Stimulated activated CD8-positive, alpha-beta memory T cell treated with anti-CD3 and anti-CD28 coated beads, Interleukin-2, amount 100 ng/mL, for 1 hour (primary cell): ENCODE measurements at places on chromosomes 2 and 18.

DNA sequence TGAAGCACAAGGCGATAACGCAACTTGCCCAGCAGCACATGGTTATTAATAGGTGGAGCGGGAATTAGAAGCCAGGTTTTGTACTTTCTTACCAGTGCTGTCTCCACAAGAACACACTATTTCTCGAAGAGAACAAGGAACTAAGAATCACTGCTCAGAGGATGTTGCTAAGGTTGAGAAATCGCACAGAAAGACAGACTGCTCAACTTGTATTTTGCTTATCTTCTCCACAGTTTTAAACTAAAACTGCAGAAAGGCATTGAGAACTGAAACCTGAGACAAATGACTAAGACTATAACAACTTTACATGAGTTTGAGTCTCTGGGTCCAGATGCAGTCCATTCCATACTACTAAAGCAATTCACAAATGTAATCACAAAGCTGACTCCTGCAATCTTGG, 6.2 kb downstream of the PRKD3 start:
- DNase-seq: no peak

DNA sequence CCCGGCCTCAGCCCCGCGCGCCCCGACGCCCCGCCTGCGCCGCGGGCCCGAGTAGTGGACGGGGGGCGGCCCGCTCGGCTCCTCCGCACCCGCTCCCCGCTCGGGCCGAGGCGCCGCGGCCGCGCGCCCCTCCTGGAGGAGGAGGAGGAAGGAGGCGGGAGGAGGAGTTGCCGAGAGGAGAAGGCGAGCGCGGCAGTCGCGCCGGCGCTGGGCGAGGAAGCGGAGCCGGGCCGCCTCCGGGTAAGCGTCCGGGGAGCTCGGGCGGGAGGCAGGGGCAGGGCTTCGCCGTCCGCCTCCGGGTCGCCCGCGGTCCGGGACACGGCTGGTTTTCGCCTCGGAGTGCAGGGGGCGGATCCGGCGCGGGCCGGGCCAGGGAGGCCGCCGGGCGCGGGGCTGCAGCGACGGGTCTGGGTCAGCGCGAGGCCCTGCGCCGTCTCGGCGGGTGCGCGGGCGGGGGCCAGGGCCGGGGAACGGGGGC, at the start of gene SOCS6:
SOCS6 (plus strand) TSS at position 195 of the 478 bp plus-strand sequence. CDS start 35,624 bp downstream, outside the sequence.
- no peak for DNase-seq

- peak; percentile 8 for DNase-seq
Measured at GRCh38 chr2:43609290-43609918, 13.6 kb upstream of the THADA start.

DNA sequence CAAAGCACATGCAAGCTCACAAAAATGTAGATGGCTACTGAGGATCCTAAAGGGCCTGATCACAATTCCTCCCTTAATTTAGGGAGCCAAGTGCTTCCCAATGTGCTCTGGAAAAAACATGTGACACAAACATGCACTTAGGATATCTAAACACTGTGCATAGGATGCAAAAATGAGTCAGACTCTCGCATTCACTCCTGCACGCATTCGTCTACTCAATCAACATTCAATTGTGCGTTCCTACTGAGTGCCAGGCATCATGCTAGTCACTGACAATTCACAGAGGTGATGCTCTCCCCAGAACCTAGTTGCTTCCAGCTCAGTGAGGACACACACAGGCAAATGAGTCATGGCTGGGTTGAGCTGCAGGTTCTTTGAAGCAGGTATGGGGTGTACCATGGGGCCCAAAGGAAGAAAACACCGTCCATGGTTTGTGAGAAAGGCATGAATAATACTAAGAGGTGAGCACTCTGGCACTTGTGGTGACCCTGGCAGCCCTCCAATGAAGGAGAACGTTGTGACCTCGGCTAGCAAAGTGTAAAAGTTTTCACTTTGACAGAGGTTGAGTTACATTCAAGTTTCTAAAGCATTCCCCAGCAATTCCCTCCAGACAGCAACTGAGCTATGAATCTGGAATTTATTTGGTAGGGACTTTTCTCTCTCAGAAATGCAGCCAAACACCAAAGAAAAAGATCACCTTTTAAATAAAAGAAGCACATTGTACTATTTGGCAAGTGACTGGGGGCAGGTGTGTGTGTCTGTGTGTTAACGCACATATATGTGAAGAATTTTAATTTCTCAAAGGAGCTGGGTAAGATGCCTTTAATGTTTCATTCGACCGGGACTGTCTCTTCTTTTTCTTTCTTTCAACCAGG, 173.3 kb downstream of the ALPK2 start:
- DNase-seq: no peak

- no peak for DNase-seq
Measured at GRCh38 chr2:165952741-165953211, 800 bp downstream of the TTC21B start.

GRCh38 chr2:184598316-184599053, at the start of gene ZNF804A:
Gene ZNF804A (plus strand): TSS chr2:184598529. CDS start chr2:184598960, 431 bp downstream.
- no peak for DNase-seq

DNA sequence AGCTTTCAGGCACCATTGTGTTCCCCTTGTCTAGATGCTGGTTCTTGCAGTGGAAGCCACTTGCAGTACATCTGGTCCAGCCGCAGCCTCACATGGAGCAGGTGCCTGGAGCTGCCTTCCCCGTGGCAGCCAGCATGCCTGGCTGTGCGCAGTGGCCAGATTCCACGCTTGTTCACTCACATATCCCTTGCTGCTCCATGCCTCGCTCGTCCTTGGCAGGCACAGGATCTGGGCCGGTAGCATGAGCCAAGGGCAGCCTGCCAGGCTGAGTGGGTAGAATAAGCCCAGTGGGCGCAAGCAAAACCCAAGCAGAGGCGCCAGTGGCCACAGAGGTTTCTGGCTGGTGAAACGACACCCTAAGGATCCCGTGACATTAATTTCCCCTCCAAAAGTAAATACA, 20.6 kb downstream of the TMX3 start:
- no peak for DNase-seq

DNA sequence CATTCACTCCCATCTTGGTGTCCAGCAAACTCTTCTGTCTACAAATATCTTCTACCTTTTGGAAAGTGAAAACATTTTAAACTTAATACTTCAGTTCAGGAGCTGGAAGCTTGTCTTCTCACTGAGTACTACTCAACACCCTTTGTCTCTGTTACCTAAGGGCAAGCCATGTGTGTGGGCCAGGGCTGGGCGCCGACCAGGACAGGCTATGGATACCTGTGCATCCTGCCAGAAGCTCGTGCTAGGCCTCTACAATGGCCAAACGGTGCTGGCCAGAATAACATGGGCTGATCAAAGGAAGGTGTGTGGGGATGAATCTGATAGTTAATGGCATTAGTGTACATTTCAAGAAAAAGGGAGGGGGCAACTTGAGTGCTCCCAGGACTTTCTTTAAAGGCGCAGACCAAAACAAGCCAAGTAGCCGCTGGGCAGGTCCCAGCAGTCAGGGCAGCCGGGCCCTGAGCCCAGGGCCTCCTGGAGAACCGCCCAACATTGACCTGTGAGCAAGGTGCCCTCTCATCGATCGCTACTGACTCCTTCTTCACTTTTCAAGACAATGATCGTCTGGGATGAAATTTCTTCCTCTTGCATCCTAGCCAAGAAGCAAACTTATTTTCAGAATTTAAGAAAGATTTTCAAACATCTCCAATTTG, 29.0 kb upstream of the ID2 start:
- no peak for DNase-seq

DNA sequence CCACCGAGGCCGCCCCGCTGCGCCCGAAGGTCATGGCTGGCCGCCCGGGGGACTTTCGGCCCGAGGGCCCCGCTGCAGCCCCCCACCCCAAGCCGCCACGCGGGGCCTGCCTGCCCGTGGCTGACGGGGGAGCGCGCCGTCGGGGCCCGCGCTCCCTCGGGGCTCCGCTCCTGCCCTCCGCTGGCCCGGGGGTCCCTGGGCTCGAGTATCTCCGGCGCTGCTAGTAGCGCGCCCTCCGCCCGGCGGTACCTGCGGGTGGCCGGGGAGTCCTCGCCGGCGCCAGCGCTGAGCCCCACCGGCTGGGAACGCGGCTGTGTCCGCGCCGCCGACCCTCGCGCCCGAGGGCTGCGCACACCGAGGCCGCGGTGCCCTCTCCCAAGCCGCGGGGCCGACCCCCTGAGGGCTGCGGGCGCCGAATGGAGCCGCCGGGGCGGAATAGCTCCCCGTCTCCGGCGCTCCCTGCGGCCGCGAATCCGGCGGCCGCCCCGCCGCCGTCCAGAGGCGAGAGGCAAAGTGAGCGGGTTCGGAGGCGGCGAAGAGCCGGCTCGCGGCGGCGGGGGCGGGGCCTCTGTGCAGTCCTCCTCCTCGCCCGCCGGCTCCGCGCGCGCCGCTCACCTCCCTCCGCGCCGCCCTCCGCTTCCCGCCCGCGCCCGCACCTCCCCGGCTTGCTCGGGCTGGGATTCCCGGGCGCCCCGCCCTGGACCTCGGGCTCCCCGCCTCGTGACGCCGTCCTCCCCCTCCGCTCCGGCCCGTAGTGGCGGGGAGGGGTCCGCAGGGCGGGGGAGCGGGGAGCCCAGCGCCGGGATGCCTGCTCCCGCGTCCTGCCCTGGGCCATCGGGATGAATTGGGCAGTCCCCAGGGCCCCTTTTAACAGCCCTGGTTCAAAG, at the start of gene KCNG3:
KCNG3 (minus strand) TSS at position 515 of the 887 bp plus-strand sequence; CDS start at position 34, 481 bp downstream.
- no peak for DNase-seq
